CD4-positive, alpha-beta T cell (primary cell): ENCODE measurements at places on chromosomes 4 and X.
A peak's percentile ranks its signal among the peaks of the same experiment; 100 is the strongest.

- H3K27ac ChIP-seq, result no peak overlapping the region
- no peak overlapping the region for H3K4me3 ChIP-seq
- H3K36me3 ChIP-seq, result no peaks in the 10 kb centered on the region
- DNase-seq, result no peak
- H3K27me3 ChIP-seq, result no peaks in the 10 kb centered on the region
These were observed 326.8 kb downstream of the RPA4 start for GRCh38 chrX:97210501-97210900.

- no peak overlapping the region for H3K4me3 ChIP-seq
These were observed 39.3 kb downstream of the RTL9 start for GRCh38 chrX:110397904-110398303.

- H3K36me3 ChIP-seq, result no peaks in the 10 kb centered on the region
- peak; percentile 1 for DNase-seq
- H3K27me3 ChIP-seq, result no peaks in the 10 kb centered on the region
- peaks cover 8% of the 10 kb centered on the region for H3K4me1 ChIP-seq
- H3K27ac ChIP-seq, result no peak overlapping the region
- H3K4me3 ChIP-seq, result no peak overlapping the region
These were observed 1.7 kb upstream of the MAGEH1 start for GRCh38 chrX:55450259-55450658.

GRCh38 chr4:46392421-46392820 is 2.5 kb upstream of the GABRA2 start:
- H3K4me1 ChIP-seq, result no peaks in the 10 kb centered on the region
- H3K4me3 ChIP-seq, result no peak overlapping the region
- H3K27ac ChIP-seq, result no peak overlapping the region
- H3K27me3 ChIP-seq, result peaks cover 20% of the 10 kb centered on the region

DNA sequence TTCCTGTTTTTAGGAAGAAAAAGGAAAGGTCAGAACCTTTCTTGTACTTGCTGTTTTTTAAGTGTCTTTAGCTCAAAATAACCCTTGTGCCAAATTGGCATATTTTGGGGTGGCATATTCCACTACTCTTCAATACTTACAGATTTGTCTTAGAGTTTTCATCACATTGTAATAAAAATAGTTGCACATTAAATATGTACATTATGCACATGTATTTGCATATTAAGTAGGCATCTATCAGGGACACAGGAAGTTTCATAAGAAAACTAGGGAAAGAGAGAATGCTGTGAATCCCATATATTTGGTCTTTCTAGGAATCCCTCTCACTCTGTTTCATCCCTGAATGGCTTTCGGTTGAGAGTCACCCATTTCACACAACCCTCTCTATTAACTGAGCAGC is 139.6 kb downstream of the LARP7 start:
- no peak for DNase-seq
- H3K27ac ChIP-seq, result no peak overlapping the region
- no peaks in the 10 kb centered on the region for H3K27me3 ChIP-seq
- no peak overlapping the region for H3K4me3 ChIP-seq
- H3K36me3 ChIP-seq, result no peaks in the 10 kb centered on the region
- no peaks in the 10 kb centered on the region for H3K4me1 ChIP-seq

GRCh38 chr4:78625073-78625472 is 73.5 kb downstream of the ANXA3 start:
- DNase-seq, result no peak
- no peaks in the 10 kb centered on the region for H3K4me1 ChIP-seq
- no peaks in the 10 kb centered on the region for H3K36me3 ChIP-seq
- H3K27ac ChIP-seq, result no peak overlapping the region
- no peaks in the 10 kb centered on the region for H3K27me3 ChIP-seq
- H3K4me3 ChIP-seq, result no peak overlapping the region

GRCh38 chr4:120683897-120684540 is 238.5 kb downstream of the PRDM5 start:
- no peaks in the 10 kb centered on the region for H3K36me3 ChIP-seq
- H3K4me3 ChIP-seq, result no peak overlapping the region
- DNase-seq, result no peak
- no peaks in the 10 kb centered on the region for H3K27me3 ChIP-seq
- H3K27ac ChIP-seq, result no peak overlapping the region
- no peaks in the 10 kb centered on the region for H3K4me1 ChIP-seq

- H3K4me3 ChIP-seq, result no peak overlapping the region
- H3K27me3 ChIP-seq, result no peaks in the 10 kb centered on the region
- no peak for DNase-seq
- no peaks in the 10 kb centered on the region for H3K36me3 ChIP-seq
- H3K27ac ChIP-seq, result no peak overlapping the region
These were observed 251.1 kb upstream of the TEX13A start for GRCh38 chrX:105471597-105471996.

- DNase-seq, result no peak
- no peaks in the 10 kb centered on the region for H3K36me3 ChIP-seq
- H3K27me3 ChIP-seq, result no peaks in the 10 kb centered on the region
- H3K4me1 ChIP-seq, result no peaks in the 10 kb centered on the region
- no peak overlapping the region for H3K4me3 ChIP-seq
These were observed 46.4 kb upstream of the VEGFD start for GRCh38 chrX:15430584-15430983.

DNA sequence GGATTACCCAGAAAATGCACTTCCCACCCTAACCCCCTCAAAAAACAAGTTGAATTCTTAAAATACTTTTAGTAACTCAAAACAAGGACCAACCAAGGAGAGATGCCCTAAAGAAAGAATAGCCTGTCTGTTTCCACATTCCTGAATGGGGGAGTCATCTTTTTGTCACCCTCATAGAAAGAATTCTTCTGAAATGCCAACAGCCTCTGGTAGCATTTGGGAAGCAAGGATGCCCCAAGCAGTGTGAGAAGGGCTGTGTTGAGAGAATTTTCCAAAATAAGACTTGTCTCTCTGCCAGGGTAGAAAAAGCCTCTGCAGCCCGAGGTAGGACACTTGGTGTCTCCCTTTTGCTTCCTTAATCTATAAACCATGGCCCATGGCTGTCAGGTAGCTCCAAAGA is 173.1 kb upstream of the VCX3A start:
- H3K36me3 ChIP-seq, result no peaks in the 10 kb centered on the region
- no peak overlapping the region for H3K4me3 ChIP-seq
- no peak for DNase-seq
- H3K27me3 ChIP-seq, result no peaks in the 10 kb centered on the region
- H3K4me1 ChIP-seq, result no peaks in the 10 kb centered on the region

GRCh38 chr4:28449085-28449484 is 1588.4 kb downstream of the STIM2 start:
- no peaks in the 10 kb centered on the region for H3K36me3 ChIP-seq
- no peak overlapping the region for H3K27ac ChIP-seq
- H3K4me1 ChIP-seq, result no peaks in the 10 kb centered on the region
- no peaks in the 10 kb centered on the region for H3K27me3 ChIP-seq

DNA sequence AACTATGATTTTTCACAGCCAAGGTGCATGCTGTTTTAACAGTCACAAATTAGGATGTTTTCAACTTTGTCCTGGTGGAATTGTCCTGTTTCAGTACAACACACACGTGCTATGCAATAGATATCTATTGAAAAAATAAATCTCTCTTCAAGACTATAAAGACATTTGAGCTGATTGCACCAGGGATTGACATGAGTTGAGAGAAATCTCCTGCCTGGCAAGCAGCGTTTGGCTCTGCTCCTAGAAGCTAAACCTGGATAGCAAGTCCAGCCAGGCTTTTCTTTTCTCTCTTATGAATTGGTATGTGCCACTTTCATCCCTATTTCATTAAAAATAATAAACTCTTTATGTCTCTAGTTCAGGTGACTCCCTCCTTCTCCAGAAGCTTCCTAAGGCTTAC is 16.6 kb upstream of the NPNT start:
- DNase-seq, result no peak
- no peak overlapping the region for H3K4me3 ChIP-seq
- H3K27me3 ChIP-seq, result no peaks in the 10 kb centered on the region
- no peak overlapping the region for H3K27ac ChIP-seq
- H3K36me3 ChIP-seq, result no peaks in the 10 kb centered on the region

- H3K27ac ChIP-seq, result no peak overlapping the region
- no peak overlapping the region for H3K4me3 ChIP-seq
- no peaks in the 10 kb centered on the region for H3K27me3 ChIP-seq
- H3K4me1 ChIP-seq, result no peaks in the 10 kb centered on the region
These were observed 2375.1 kb upstream of the AGA start for GRCh38 chr4:179817317-179817716.

DNA sequence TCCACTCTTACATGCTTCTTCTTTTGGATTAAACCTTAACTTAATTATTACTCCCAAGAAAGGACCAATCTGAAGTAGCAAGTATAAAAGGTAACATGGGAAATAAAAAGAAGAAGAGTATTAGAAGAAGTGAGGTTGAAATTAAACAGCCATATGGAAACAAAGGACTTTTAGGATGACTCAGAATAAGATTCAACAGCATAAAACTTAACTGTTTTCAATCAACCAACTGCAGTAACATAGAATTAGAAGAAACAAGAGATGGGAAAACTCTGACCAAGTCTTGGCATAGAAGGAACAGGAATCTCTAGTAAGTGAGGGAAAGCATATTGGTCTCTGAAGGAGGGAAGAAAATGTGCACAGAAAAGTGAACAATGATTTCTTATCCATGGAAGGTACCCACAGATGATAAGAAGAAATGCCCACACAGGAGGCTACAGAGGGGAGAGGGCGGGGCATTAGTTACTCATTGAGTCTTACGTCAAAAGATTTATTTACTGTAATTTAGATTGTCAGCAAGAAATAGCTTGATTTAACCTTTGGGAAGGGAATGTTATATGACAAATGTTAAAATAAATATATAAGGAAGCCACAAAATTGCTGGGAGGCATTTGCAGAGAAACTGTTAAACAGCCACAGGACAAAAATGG is 177.3 kb downstream of the BANK1 start:
- no peaks in the 10 kb centered on the region for H3K27me3 ChIP-seq
- H3K4me1 ChIP-seq, result no peaks in the 10 kb centered on the region
- no peaks in the 10 kb centered on the region for H3K36me3 ChIP-seq

DNA sequence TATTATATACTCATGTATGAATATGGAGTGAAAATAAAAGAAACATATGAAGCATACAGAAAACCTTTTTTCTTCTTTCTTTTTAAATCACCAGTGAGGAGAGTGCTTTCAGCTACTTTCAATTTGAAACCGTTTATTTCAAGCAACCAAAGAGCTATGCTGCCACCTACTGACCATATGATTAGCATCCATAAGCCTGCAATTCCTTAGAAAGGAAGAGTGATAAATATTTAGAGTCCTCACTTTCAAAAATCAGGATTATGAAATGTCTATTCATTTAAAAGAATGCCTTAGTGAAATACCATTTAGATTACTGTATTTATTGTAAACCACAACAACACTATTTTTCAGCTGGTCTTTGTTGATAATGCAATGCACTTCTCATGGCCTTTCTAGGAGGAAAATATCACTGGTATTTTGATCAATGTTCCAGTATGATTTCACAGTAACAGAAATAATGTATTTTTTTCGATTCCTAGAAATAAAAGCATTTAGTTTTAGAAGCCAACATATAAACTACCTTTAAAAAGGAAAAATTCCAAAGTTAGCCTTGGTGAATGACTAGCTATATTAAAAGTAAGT is 667.6 kb downstream of the PCDH18 start:
- H3K36me3 ChIP-seq, result no peaks in the 10 kb centered on the region
- DNase-seq, result no peak
- H3K4me3 ChIP-seq, result no peak overlapping the region
- H3K27ac ChIP-seq, result no peak overlapping the region
- H3K27me3 ChIP-seq, result no peaks in the 10 kb centered on the region
- no peaks in the 10 kb centered on the region for H3K4me1 ChIP-seq

DNA sequence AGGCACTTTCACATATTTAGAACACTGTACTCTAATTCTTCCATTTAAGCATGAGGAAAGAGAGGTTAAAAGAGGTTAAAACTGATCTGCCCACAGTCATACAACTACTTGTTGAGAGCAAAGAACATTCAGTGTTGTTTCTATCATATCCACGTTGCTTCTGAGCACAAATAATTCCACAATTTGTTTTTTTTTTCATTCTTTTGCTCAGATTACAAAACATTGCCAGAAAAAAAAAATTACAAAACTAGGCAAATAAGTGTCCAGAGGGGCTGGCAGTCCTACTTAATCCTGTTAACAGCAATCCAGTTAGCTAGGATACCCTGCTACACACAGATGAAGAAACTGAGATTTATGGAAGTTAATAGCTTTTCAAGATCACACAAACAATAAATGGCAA is 6.3 kb upstream of the USP53 start:
- no peak overlapping the region for H3K27ac ChIP-seq
- no peaks in the 10 kb centered on the region for H3K36me3 ChIP-seq
- H3K27me3 ChIP-seq, result no peaks in the 10 kb centered on the region
- no peaks in the 10 kb centered on the region for H3K4me1 ChIP-seq
